WERI-Rb-1 (cell line): ENCODE measurements at places on chromosomes 6 and 20.
A peak's percentile ranks its signal among the peaks of the same experiment; 100 is the strongest.

DNA sequence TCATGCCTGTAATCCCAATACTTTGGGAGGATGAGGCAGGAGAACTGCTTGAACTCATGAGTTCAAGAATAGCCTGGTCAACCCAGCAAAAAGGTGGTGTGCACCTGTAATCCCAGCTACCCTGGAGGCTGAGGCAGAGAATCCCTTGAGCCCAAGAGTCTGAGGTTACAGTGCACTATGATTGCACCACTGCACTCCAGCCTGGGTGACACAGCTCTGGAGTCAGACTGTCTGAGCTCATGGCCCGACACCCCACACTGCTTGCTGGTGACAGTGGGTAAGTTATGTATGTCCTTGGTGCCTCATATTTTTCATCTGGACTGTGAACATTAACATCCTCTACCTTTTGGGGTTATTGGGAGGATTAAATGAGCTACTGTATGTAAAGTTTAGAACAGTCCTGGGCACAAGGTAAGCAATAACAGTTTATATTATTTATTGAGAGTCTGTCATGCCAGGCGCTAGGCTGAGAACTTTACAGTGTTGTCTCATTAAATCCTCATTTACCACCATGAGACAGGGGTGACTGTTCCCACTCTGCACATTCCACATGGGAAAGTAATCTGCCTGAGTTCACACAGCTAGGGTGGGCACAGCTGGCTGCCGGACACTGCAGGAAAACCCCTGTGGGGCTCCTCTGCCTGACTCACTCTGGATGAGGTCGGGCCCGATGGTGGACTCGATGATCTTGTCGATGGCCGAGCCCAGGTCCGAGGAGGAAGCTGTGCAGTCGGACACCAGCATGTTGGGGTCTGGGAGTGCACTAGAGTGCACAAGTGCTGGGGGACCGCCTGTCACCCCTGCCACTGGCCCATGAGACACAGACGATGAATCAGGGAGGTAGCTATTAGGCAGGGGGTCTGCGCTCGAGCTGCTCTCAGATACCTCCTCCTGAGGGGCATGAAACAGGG is 2.9 kb downstream of the ZNF335 start:
- DNase-seq = no peak

DNA sequence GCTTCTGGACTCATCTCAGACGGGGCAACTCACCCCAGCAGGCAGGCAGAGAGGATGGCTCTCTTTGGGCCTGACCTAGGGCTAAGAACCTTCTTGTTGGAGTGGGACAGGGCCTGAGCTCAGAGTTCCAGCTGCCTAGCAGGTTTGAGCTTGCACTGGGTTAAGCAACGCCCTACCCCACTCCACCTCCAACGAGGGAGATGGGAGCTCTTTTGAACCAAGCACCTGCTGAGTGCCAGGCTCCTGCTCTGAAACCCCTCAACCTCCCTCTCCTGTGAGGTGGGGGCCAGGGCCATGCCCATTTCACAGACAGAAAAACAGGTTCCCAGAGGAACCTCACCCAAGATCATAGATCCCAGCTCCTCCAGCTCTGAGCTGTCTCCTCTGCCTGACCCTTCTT is 54.3 kb downstream of the SNAI1 start:
- no peak for DNase-seq

- no peak for DNase-seq
These were observed 16.1 kb upstream of the RIPOR2 start for GRCh38 chr6:24951811-24952299.

DNA sequence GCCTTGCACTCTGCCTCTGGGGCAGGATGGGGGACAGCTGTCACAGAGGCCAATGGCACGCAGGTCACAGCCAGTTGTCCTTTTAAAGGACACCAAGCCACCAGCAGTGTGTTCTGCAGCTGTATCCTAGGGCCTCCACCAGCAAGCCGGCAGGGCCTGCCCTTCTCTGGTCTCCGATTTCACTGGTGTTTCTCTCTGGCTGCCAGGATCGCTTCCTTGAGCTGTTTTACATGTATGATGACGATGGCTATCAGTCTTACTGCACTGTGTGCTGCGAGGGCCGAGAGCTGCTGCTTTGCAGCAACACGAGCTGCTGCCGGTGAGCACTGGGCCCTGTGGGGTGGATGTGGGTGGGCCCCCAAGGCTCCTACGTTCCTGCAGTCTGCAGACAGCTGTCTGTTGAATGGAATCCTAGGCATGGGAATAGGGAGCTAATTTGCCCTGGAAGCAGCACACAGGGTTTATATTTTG is 22.7 kb upstream of the MAPRE1 start:
- DNase-seq = no peak

GRCh38 chr6:27838945-27839625 is 73.1 kb downstream of the OR2B2 start:
- no peak for DNase-seq

GRCh38 chr6:13413900-13414555 is 73.4 kb downstream of the GFOD1 start:
- DNase-seq = no peak

DNA sequence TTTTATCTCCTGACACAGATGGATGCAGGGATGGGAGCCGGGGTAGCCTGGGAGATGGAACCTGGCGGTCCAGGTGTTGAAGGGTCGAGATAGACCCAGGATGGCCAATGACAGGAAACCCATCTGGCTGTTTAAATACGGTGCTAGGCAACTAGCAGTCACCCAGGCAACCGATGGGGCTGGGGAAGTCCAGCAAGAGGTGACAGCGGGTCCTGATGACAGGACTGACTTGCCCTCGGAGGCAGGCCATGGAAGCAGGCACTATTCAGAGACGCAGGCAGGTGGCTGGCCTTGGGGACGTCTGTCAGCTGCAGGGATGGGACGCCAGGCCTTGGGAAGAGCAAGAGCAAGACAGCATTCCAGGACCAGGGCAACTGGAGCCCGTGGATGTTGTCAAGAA is 135.4 kb upstream of the RALGAPA2 start:
- no peak for DNase-seq

DNA sequence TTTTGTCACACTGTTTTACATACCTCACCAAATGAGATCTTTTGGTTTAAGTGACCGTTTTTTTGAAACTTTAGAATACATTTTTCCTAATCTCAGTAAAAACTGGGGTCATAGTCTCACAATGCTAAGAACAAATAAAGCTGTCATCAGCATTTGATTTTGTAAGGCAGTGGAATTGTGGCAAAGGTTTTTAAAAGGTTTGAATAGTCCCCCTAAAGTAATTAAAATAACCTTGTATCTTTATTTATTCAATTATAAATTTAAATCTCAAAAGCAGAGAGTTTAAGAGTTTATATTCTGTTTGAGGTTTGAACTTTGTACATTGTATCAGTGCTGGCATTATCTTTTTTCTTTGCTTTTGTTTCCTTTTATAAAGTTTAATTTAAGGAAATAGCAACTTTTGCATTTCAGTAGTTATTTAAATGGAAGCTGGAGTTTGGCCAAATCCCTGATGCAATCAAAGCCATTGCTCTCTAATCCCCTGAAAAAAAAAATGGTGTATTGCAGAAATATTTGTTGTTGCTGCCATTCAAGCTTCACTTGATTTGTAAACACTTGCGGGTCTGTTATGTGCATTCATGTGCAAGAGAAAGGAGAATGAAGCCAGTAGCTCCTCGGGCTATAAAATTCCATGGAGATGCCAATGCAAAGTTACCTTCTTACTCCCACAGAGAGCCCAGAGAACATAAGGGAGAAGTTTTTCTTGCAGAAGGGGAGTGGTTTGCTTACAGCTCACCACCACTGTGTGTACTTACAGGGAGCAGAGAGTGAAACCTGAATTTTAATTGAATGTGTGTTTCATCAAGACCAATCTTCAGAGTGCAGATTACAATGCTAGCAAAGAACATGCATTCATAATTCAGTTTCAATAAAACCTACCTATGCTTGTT is 391.8 kb downstream of the ARHGAP18 start:
- DNase-seq = no peak

DNA sequence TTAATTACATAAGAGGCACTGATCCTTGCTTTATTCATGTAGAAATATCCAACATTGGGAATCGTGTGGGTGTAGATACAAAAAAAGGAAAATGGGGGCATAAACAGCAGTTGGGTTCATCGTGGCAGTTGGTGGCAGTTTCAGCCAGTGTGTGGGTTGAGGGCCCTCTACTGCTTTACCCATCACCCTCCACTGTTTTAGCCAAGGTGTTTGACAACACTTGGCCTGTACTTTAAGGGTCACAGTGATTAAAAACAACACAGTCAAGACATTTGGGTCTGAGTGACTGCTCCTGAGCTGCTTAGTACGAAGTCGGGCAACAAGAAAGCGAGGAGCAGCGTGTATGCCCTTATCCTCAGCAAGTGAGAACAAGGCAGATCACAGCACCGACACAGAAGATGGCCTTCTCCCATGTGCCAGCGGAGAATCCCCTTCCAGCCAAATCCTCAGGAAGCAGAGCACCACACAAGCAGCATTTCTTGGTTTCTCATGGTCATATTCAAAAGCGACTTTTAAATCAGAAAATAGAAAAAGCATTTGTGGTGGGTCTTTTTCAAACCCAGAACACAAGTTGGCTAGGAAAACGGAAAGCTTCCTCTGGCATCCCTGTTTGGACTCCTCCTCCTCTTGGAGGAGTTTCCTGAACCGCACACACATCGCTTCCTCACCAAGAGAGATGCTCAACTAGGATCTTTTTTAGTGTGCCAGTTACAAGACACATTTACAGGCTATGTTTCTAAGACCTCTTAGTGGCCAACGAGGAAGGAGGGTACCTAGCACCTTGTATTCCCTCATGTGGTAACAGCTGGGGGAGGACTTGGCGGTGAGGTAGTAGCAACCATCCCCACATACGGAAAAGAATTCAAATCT is 23.5 kb downstream of the EIF2S2 start:
- DNase-seq = no peak

- no peak for DNase-seq
These were observed 43.1 kb downstream of the SLC17A5 start for GRCh38 chr6:73610444-73611275.

GRCh38 chr6:11931296-11932035 is 80.6 kb upstream of the HIVEP1 start:
- DNase-seq = no peak

DNA sequence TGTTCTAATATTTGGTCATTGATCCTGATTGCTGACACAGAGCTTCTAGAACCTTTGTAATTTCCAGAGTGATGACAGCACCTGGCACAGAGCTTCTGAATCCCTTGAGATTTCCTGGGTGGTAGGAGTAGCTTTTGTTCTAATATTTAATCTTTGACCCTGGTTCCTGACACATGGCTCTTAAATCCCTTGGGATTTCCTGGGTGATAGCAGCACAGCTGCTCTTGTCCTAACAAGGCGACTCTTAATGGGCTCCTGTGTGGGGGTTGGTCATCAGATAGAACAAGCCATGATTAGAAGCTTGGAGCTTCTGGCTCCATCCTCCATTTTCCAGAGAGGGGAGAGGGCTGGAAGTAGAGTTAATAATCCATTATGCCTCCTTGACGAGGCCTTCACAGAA is 18.4 kb downstream of the GMPR start:
- DNase-seq = peak; percentile 92

DNA sequence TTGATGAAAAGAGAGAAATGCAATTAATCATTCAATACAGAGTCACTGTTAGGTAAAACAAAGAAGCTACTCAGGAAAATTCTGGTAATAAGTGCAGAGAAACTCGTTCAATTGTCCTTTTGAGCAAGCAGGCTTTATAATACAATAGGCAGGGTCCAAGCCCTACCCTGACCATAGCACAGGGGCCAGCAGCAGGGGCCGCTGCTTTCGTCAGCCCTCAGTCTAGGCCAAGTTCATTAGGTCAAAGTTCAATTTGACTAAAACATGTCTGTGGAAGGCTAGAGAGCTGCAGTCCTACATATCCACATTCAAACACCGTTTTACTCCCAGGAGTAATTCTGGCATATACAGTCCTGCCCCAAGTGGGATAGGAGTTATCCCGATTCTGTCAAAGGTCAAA is 94.6 kb downstream of the BCAS1 start:
- no peak for DNase-seq

GRCh38 chr6:126308362-126308761 is 31.6 kb upstream of the CENPW start:
- DNase-seq = no peak

- DNase-seq = peak; percentile 34
These were observed 93.4 kb downstream of the PTPRT start for GRCh38 chr20:43096126-43096930.

GRCh38 chr20:6302041-6302440 is 179.2 kb upstream of the FERMT1 start:
- DNase-seq = no peak

DNA sequence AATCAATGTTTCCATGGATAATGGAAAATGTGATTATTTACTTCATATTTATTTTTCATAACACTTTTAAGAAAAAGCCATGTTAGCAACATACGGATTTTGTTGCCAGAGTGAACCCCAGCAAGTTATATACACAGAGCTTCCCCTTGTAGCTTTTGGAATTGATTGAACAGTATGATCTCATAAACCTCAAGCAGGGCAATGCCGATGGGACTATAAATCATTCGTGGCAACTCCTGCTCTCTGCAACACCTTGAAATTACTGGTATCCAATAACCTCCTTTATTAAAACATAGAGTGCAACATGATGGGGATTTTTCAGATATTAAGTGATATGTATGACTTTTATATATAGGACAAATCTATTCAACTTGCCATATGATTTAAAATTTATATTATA is 428.5 kb downstream of the KHDRBS2 start:
- DNase-seq = no peak

- no peak for DNase-seq
These were observed 231.8 kb downstream of the SOD2 start for GRCh38 chr6:159461266-159461665.

DNA sequence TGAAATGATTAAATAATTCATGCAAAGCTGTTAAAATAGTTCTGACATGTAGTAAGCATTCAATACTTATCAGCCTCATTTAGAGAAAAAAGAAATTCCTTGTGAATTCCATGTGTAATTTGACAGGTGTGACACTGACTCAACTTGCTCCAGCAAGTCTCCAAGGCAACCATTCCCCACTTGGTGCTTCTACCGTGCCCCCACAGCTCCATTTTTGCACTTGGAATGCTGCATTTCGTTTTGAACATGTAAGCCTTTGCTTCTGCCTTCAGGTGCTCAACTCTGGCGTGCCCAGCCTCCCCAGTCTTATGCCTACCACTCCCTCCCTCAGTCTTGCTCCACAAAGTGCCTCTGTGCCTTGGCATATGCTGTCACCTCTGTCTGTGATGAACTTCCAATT is 760.6 kb upstream of the CHD6 start:
- no peak for DNase-seq

GRCh38 chr6:150749091-150749670 is 116.3 kb upstream of the MTHFD1L start:
- no peak for DNase-seq
